ENCODE measurements at places on chromosomes 6 and 20.

- DNase-seq = no peak
These were observed 489.5 kb downstream of the CBLN4 start for GRCh38 chr20:55515832-55516231.

DNA sequence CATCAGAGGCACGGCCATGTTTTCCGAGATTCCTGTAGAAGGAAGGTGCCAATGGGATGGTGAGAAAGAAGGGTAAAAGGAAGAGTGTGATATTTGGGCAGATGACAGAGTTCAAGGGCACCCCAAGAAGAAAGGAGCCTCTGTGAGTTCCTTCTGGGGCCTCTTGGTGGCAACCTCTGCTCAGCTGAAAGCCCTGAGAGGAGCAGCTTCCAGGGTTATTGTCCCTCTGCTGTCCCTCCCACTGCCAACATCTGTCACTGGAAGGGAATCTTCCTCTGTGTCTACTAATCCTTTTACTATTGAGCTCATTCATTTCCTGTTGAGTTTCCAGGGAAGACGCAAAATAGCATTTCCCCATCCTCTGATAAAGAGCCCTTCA lies 40.0 kb upstream of the KCNK16 start:
- DNase-seq = peak; percentile 28

DNA sequence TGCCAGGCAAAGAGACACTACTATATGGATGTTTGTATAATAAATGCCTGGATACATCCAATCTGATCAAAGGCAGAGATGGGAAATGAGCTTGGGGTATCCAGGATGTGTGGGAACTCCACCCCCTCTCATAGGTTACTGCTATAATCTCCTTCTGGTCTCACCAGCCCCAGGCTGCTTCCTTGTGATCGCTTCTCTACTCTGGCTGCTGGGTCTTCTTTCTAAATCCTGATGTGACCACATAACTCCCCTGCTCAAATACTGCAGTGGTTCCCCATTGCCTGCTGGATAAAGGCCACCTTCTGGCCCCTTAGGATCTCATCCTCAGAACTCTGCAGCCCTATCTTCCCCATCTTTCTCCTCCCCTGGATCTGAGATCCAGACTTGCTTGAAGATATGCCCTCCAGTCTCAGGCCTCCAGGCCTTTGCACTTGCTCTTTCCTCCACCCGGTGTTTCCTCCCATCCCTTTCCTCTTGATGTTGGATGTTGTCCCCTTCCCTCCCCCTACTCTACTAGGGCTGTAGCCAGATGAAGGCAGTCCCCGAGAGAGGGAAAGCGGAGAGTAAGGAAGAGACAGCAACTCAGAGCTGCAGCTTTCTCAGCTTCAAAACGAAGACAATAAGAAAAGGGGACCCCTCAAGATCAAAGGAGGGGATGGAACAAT lies 828 bp upstream of the XKR7 start:
- no peak for DNase-seq

DNA sequence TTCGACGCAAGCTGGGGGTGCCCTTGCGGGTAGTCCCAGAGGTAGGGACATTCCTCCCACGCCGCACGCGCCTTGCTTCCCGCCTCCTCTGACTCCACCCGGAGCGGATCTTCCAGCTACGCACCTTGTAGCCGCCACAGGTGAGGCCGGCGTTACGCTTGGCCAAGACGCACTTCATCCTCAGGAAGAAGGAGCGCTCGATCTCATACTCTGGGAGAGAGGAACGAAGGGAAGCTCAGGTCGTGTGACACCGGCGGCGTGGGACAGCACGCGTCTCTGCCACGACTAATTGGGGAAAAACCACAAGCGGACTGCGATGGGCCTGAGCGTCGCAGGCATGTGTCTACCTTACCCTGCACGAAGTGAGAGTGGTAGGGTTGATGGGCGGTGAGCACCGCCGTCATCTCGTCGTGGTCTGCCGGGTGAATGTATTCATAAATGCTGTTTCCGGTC lies 15.5 kb downstream of the SIM1 start:
- DNase-seq = no peak

DNA sequence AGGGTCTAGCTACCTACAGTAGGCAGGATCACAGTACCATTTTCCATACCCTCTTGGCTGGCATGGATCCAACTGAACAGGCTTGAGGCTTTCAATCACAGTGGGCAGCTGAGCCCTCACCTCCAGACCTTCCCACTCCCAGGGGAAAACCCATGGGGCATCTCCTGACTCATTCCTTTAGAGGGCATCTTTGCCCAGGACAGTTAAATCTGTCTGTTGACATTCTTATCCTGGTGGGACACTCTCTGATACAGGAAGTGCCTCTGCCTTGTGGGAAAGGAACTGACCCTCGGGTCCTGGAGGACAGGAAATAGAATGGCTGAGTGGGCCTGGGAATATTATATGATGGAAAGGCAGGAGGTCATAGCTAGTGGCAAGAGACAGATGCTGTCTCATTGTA lies 10.2 kb upstream of the EPB41L1 start:
- no peak for DNase-seq

DNA sequence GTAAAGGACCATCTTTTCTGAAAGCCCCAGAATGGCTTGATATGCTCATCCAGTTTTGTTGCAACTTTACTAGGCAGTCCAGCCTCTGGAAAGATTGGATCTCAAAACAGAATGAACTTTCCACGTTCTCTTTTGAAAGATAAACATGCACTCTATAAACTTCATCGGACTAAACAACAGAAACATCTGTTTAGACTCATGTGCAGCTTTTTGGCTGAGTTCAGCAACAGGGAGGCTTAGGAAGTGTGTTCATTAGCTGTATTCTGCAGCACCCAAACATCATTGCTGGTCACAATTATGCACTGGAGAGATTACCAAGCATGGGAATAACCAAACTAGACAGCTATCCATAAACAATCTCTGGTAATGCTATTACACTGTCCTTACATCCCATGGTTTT lies 180.5 kb downstream of the TENT5A start:
- no peak for DNase-seq

- DNase-seq = no peak
These were observed 34.9 kb downstream of the UBE2V1 start for GRCh38 chr20:50077818-50078601.

DNA sequence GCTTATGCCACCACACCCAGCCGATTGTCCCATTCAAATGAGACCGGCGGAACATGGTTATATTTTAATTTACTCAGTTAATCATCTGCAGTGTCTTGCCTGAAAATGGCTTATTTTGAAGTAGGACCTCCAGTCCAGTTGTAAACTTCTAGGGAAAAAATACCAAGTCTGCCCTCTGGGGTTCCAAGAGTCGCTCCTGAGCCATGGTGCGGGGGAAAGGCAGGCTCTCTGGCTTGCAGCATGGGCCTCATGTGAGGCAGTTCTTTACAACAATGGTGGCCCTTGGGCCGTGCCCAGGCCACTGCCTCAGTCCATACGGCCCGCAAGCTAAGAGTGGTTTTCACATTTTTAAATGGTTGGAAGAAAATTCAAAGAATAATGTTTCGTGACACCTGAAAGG lies 62.7 kb upstream of the XRN2 start:
- no peak for DNase-seq

DNA sequence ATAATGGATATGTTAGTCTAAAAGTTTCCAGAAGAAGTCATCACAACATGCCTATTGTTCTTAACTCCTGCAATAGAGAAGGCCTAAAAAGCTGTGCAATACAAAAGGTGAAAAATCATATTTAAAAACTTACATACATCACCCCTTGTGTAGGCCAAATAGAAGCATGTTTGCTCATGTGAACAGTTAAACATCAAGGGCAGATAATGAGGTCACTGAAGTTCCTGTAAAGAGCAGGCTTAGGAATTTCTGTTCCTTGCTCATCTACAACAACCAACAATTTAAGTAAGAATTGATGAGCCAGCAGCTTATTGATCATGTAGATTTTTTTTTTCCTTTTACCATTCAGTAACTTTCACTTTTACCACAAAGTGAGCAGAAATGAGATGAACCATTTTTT lies 7.5 kb upstream of the NUP153 start:
- no peak for DNase-seq

- DNase-seq = no peak
These were observed 45.8 kb upstream of the PIM1 start for GRCh38 chr6:37123957-37124729.

GRCh38 chr6:168319279-168320111 lies at the start of gene DACT2:
DACT2 (minus strand) TSS chr6:168319777; CDS start chr6:168319633, 144 bp downstream.
- no peak for DNase-seq

DNA sequence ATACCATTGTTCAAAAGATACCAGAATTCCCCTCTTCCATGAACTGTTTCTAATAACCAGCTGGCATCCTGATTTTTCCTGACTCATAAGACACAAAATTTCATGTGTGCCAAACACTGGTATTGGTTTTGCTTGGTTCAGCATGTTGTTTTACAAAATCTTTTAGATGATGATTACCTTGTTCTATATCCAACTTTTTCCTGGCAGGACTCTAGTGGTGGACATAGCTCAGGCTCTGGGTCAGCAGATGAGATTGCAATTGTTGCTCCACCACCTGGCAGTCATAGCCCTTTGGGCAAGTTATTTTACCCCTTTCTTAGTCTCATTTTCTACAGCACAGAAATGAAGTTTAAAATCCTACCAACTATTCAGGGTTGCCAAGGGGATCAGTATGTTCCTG lies 6.2 kb downstream of the TRIM38 start:
- DNase-seq = no peak

DNA sequence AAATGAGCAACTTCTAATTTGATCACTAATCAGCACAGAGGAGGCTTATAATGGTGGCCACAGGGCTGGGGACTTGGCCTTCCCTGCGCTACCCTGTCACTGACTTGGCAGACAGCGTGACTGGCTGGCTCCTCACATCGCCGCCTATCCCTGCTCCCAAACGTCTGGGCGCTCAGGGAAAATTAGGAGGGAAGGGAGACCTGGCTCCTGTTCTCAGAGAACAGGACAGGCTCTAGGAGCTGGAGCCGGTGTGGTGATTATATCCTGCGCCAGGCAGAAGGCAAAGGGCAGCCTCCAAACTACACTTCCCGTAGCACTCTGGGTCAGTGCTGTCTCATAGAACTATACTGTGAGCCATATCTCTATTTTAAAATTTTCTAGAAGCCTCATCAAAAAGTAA lies 53.4 kb downstream of the VEGFA start:
- DNase-seq = no peak

- no peak for DNase-seq
These were observed 6.8 kb upstream of the TFAP2D start for GRCh38 chr6:50706575-50706974.

DNA sequence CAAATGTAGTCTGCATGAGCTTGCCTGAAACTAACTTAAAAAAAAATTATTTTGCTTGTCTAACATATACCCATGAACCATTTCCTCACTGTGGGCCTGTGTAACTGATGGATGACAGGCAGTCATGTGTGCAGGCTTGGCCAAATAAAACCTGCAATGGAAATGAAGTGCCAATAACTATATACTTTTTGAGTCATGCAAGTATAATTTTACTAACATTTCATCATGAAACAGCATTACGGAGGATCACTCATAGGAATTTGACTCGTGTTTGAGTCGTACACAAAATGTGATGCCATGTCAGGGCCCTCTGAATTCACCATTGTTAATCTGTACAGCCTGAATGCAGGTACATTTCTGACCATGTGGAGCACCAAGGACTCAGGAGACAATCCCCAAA lies 46.6 kb downstream of the HDDC2 start:
- DNase-seq = no peak

DNA sequence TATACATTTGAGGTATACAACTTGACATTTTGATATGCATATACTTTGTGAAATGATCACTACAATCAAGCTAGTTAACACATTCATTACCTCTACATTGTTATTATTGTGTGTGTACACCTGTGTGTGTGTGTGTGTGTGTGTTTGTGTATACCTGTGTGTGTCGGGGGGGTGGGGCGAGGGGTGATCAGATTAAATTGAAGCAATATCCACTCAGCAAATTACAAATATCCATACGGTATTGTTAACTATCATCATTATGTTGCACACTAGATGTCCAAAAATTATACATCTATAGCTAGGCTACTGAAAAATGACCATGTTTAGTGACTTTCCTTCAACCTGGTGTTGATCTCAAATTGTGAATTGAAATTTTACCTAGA lies 1.8 kb downstream of the RHAG start:
- DNase-seq = no peak

- no peak for DNase-seq
These were observed 237.5 kb downstream of the EYA4 start for GRCh38 chr6:133478673-133479072.

- DNase-seq = peak; percentile 90
These were observed at the start of gene ARFGEF2 for GRCh38 chr20:48921168-48921882. ARFGEF2 (plus strand) TSS chr20:48921711; CDS start chr20:48921890, 179 bp downstream.

GRCh38 chr6:166655713-166656229 lies 28.7 kb upstream of the RPS6KA2 start:
- no peak for DNase-seq

DNA sequence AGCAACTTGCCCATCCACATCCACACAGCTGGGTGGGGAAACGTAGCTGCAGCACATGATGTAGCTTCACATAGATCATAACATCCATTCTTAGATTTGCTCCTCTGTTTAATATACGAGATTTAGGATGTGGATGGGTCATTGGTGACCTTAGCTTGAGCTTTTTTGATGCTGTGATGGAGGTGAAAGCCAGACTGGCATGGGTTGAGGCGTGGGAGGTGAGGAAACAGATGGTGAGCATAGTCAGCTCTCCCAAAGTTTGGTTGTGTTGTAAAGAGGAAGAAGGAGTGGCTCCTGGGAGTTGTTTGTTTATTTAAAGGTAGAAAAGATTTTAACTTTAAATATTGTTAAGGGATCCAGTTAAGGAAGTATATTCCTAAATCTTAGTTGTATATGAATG lies 5.3 kb downstream of the ARFGEF2 start:
- no peak for DNase-seq

DNA sequence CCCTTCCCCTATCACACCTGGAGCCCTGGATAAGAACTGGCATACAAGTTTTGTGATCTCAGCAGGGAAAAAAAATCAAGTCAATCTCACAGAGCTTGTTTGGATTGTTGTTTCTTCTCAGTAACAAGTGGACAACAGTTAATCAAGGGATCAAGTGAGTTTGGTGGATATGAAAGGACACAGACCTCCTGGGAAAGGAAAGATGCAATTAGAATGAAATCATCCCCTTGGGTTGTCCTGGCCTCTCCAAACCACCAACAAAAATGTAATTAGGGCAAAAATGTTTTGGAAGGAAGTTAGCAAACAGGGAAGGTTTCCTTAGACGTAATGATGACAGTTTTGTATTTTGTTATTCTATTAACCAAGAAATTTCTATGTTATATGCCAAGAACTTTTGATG lies 99.1 kb upstream of the PRDM1 start:
- DNase-seq = no peak

DNA sequence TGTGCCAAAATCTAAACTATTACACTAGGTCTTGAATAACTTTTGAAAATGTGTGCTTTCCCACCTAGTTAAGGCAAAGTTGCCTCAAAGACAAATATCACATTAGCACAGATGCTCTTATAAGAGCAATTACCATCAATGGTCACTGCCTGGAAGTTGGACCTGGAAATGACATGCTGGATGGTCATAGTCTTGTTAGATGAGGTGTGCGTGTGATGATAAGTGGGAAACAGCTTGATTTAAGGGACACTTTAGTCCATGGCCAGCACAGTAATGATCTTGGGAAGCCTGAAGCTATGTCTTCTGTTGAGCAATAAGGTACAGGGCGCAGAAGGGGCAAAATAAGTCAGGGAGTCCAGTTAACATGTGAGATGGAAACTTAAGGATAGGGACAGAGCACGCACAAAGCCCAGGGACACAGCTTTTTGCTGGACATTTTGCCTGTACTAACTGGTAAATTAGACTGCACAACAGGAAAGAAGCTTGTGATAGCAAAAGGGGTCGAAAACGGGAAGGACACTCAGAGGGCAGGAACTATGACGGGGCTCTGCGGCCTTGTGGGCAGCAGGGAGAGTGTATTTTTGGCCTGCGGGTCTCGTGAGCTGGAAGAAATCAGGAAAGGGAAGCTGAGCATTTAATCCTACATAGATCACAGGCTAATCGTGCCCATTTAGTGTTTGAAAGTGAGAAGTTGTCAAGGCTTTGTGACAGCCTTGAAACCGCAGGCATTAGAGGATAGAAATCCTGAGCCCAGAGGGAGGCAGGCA lies 66.7 kb upstream of the BMP2 start:
- no peak for DNase-seq
